GM23248 (cell line): ENCODE measurements at places on chromosomes 5 and 9.

DNA sequence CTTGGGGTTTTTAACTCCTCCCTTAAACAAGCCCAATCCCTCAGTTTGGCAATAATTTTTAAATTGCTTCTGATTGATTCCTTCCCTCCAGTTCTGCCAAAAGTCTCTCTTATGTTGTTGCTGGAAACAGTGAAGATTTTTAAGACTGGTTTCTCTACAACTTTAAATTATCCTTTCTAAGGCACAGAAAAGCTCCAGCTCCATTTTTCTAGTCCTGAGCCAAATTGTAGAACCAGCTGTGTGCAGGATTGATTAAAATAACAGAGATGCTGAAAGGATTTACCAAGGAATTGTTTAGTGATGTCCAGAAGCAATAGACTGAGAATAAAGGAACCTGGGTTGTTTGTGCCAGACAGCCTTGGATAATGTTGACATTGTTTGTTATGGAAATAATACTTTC is 111.3 kb downstream of the NUDT12 start:
- no peak for DNase-seq

GRCh38 chr9:110338143-110338542 is 480 bp upstream of the TXNDC8 start:
- DNase-seq, result peak; percentile 28

DNA sequence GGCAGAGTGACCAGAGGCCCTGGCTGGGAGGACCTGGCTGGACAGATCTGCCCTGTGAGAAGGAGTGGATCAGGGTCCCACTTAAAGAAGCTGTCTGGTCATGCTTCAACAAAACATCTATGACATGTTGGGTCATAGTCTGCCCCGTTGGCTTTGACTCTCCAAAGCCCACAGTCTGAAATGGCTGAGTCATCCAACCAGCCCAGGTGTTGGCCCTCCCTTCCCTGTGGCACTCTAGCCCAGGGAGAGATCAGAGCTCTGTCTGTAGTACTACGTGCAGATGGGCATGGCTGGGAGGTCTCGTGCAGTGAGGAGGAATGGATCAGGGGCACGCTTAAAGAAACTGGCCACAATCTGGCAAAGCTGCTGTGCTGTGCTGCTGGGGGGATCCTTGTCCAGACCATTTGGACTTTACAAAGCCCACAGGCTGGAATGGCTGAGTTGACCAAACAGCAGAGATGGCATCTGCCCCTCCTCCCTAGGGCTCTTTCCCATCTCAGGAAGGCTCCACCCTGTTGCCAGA is 206.1 kb downstream of the TUSC1 start:
- DNase-seq, result no peak

- no peak for DNase-seq
These were observed 92.3 kb downstream of the FANCC start for GRCh38 chr9:95225076-95225725.

- no peak for DNase-seq
These were observed 14.7 kb upstream of the CSF1R start for GRCh38 chr5:150101023-150101422.

GRCh38 chr5:3835811-3836210 is 240.2 kb downstream of the IRX1 start:
- DNase-seq, result no peak

GRCh38 chr9:117744856-117745389 is 40.7 kb downstream of the TLR4 start:
- peak; percentile 47 for DNase-seq

DNA sequence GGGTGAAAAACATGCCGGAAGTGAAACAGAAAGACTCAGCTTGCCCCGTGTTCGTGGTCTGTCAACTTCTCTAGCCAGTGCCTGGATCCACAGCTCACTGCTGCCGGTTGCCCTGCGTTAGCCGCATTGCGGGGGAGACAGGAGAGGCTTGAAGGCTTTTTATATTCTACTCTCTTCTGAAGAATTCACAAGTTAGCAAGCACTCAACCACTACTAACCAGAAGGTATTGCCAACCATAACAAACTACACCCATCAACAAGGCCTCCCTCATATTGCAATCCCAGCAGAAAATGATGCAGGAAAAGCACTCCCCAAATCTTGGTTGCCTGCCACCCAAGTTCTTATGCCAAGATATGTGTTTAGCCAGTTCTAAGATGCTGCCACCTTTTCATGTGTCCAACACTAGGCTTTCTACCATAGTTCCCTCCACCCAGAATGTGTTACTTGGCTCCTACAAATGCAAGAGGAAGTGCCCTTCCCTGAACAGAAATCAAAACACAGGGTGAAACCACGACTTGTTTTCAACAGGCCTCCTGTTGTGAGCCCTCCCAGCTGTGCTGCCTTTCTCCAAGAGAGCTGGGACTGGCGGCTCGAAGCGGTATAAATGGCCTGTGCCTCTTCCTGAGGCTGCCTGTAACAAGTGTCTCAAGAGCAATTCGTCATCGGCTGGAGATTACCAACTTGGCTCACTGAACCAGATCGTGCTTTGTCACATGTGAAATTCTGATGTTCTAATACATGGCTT is 129.0 kb downstream of the SNX18 start:
- peak; percentile 73 for DNase-seq

DNA sequence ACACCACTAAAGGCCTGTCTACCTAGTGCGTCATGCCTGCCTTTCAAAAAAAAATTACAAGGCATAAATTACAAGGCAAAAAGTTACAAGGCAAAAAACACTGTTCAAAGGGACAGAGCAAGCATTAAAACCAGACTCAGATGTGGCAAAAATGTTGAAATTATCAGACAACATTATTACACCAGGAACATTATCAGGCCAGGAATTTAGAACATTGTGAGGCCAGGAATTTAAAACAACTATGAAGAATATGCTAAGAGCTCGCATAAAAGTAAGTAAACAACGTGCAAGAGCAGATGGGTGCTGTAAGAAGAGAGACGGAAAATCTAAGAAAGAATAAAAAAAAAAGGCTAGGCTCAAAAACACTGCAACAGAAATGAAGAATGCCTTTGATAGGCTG is 18.2 kb upstream of the MLANA start:
- DNase-seq, result no peak

DNA sequence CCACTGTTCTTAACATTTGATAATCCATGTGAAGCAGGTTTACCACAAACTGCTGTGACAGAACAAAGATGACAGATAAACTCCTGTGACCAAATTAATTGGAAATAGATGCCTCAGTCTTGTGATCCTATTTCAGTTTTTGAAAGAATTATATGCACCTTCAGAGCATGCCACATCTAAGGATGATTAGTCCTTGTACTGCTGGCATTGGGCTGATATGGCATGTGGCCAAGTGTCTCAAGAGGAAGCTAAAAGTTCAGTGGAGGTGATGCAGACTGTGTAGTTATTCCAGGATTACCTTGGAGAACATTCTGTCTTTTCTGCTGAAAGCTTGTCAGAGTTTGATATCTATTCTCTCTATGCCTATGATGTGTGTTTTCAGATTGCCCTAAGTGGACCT is 314.4 kb upstream of the EFNA5 start:
- peak; percentile 5 for DNase-seq

DNA sequence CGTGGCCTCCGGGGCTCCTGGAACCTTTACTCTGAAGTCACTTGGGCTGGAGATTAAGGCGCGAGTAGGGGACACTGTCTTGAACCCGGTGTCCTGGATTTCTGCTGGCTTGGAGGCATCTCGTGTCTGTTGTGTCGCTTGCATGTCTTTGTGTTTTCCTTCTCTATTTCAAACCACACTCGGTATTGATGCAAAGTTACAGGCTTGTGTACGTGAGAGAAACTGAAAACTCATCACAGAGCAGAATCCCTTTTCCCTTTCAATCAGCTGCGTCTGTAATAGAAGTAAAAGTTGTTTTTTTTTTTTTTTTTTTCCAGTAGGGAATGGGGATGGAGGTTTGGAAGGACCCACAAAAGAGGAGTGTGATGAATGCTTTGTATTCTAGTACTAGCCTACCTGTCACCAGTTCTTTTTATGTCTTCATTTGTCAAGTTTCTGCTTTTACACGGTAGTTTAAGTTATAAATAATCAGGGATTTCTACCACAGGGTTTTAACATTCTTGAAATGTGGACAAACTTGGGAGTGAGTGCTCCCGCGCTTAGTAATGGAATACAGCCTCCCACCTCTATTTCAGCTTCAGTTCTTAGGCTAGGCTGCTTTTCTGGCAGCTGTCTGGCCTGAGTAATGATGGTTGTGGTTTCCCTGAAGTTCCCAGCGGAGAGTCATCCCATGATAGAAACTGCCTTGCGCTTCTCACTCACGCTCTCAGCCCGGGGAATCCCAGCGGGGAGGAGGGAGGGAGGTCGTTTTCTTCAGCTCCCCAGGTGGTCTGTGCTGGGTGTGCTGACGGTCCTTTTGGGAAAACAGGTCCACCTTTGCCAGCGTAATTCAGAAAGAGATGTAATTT is 763 bp downstream of the TJP2 start:
- DNase-seq, result peak; percentile 99

GRCh38 chr9:95857124-95857523 is 18.4 kb upstream of the ERCC6L2 start:
- DNase-seq, result peak; percentile 24

DNA sequence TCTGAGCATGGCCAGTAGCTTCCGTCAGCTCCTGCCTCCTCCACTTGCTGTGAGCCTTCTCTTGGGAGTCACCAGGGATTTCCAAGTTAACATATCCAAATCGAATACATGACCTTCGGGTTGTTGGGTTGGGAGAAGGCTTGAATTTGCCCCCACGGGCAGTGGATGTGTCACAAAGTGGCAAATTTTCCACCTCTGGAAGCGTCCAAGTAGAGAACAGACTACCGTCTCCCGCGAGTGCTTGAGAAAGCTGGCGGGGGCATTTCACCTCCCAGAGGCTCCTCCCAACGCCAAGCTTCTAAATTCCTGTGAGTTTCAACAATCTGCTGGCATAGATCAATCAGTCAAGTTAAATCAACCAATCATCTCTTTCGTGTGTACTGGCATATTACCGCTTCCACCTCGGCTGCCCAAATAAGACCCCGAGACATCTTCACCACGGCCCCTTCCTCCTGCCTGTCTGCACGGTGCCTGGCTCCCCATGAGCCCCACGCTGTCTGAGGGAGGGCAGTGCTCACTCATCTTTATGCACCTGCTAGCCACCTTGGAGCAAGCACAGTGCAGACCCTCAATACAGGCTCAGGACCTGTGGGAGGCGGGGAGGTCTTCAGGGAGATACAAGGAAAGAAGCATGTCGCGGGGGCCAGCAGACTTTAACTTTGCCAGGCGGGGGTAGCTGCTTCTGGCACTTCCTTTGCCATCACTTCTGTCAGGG is 79.1 kb downstream of the MRPL36 start:
- DNase-seq, result no peak

- no peak for DNase-seq
These were observed 476.3 kb downstream of the RAB3C start for GRCh38 chr5:59058969-59059687.

GRCh38 chr5:139705655-139706587 is 57.8 kb downstream of the CXXC5 start:
- DNase-seq, result no peak

GRCh38 chr5:96638561-96638960 is 23.6 kb upstream of the CAST start:
- DNase-seq, result no peak

DNA sequence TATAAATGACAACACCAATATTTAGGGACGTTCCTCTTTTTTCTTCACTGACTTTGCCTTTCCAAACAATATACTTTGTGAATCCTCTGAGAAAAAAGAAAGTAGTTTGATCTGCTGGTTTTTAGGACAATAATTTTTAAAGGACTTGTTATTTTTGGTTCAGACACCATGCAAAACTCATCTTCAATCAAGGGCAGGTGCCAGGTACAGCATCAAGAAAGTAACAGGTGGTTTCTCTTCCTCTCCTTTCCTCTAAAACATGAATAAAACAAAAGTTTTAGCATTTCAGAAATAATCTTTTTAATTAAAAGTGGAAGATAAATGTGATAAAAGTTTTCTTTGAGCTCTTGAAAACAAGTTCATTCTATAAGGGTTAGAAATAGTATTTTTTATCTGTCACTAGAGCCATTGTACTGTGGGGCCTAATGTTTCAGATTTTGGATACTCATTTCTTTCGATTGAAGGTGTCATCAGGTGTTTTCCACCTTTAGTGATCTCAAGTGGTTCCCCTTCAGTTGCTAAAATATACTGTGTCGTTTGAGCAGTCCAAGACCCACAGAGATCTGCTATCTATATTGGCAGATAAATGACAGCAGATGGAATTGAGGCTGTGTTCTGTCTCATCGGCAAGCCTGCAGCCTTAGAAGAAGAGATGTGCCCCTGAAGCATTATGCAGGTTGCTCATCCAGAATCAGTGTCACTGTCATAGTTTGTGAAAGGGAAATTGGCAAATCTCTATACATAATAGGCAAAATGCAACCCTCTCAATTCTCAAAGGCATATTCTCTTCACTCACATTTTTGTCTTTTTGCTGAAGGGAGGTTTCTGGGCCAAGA is 499.7 kb downstream of the PDE4D start:
- no peak for DNase-seq

GRCh38 chr5:111935835-111936234 is 178.8 kb upstream of the NREP start:
- DNase-seq, result no peak

DNA sequence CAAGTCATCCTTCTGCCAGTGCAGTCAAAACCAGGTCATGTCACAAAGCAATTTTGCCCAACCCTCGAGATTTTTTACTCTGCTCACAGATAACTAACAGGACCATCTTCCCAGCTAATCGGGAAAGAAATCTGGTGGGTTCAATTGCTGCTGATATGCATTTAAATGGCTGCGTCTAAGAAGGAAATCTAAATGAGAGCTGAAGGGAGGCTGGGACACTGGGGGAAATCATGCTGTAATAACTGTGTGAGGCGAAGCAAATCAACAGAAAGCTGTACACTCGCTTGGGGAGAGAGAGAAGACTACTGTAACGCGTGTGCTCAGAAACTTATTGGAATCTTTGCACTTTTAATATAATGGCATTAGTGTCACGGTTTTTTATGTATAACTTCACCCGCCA is 535.0 kb downstream of the CDK5RAP2 start:
- no peak for DNase-seq

- peak; percentile 72 for DNase-seq
These were observed 566.0 kb downstream of the CAAP1 start for GRCh38 chr9:26326563-26326962.

DNA sequence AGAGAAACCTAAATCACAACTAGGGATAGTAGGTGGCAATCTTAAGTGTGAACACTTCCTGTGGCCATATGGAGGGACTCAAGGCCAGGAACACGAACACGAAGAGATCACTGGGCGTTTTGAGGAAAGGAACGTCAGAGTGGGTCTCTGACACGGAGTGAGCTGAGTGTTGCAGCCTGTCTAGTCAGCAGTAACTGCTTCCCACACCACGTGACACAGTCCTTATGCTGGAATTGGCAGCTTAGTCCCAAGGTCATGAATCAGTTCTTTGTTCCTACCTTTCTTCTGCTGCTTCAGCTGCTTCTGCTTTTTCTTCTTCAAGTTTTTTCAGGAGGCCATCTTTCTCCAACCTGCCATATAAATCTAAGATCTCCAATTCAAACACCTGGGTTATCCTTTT is 18.2 kb downstream of the SPACA9 start:
- DNase-seq, result peak; percentile 9
